Chondrocyte (in vitro differentiated cells): ENCODE measurements at places on chromosomes 1 and 21. TPM values are rescaled to one million over a fixed set of nuclear protein-coding genes. Genes with fewer than 3 reads are reported as not detected.

GRCh38 chr1:230641900-230642262 lies 400 bp upstream of the COG2 start:
- peaks cover 3% of the 10 kb centered on the region for H3K36me3 ChIP-seq
- H3K4me3 ChIP-seq, result peak overlapping the region; percentile 94
- H3K4me1 ChIP-seq, result peaks cover 32% of the 10 kb centered on the region
- peaks cover 27% of the 10 kb centered on the region for H3K27me3 ChIP-seq

DNA sequence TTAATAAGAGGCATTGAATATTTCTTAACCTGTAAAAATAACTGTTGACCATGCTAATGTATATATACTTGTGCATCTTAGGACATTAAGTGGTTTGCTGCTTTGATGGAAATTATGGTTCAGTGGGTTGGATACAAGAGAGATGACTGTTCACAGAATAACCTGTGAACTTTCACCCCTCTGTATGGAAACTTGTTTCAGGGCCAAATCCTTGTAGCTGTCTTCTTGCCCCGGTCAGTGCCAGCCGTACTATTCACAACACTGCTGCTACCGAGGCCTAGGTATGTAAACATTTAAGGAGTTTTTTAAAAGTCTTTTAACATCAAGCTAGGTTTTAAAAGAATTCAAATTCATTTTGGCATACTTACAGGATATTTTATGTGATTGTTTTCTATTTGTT lies 16.1 kb downstream of the DONSON start:
- no peak for DNase-seq
- peaks cover 21% of the 10 kb centered on the region for H3K36me3 ChIP-seq
- no peaks in the 10 kb centered on the region for H3K27me3 ChIP-seq

GRCh38 chr1:97034651-97035050 lies 313.1 kb downstream of the PTBP2 start:
- H3K4me3 ChIP-seq, result no peak overlapping the region
- H3K4me1 ChIP-seq, result no peaks in the 10 kb centered on the region
- H3K27me3 ChIP-seq, result no peaks in the 10 kb centered on the region

DNA sequence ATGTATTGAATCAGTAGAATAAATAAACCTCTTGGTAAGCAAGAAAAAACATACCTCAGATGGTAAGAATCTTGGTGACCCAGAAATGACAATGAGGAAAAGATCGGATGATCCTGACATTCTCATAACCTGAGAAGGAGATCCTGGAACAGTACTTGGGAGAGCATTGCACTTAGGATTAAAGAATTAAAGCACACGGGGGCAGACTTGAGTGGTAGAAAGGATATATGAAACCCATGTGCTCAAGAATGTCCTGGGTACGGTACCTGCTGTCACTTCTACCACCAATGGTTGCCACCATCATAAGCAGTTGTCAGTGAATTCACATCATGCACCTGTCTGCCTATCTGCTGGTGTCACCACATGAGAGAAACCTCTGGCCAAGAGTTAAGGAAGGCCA lies 108.9 kb upstream of the GJB5 start:
- H3K4me1 ChIP-seq, result no peaks in the 10 kb centered on the region
- no peak overlapping the region for H3K4me3 ChIP-seq
- no peak overlapping the region for H3K27ac ChIP-seq
- H3K27me3 ChIP-seq, result peaks cover 26% of the 10 kb centered on the region
- no peak for DNase-seq

DNA sequence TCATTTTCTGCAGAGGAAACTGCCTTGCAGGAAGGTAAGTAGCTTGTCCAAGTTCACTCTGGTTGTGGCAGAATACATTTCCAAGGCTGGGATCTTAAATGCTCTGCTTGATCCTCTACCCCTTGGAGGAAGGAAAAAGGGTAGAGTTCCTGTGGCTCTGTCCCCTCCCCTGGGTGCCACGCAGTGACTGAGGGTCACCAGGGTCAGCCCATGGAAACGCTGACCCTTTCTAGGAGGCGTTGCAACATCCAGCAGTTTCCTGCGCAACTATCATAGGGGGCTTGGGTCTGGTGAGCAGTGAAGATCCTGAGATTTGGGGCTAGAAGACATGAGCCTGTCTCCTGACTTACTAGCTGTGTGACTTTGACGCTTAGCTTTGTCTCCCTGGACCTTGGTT lies 29.4 kb upstream of the EPS8L3 start:
- H3K4me3 ChIP-seq, result no peak overlapping the region
- peaks cover 57% of the 10 kb centered on the region for H3K4me1 ChIP-seq
- peak; percentile 27 for DNase-seq
- peak overlapping the region; percentile 22 for H3K27ac ChIP-seq
- no peaks in the 10 kb centered on the region for H3K36me3 ChIP-seq

DNA sequence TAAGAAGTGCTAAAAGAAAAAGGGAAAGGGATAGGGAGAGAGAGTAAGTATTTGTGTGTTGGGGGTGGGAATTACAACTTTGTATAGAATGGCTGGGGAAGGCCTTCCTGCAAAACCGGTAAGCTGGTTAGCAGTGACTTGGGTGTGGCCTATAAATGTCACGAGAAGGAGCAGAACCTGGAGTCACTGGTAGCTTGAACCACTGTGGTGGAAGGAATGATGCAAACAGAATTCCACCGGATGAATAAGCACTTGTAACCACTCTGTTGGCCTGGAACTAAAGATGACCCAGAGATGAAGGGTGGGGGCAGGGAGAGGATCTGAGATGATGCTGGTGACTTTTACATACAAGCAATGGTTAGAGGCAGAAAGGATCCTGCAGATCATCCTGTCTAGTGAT lies 8.9 kb downstream of the XKR8 start:
- peaks cover 22% of the 10 kb centered on the region for H3K36me3 ChIP-seq
- no peaks in the 10 kb centered on the region for H3K27me3 ChIP-seq
- DNase-seq, result no peak
- peaks cover 30% of the 10 kb centered on the region for H3K4me1 ChIP-seq

DNA sequence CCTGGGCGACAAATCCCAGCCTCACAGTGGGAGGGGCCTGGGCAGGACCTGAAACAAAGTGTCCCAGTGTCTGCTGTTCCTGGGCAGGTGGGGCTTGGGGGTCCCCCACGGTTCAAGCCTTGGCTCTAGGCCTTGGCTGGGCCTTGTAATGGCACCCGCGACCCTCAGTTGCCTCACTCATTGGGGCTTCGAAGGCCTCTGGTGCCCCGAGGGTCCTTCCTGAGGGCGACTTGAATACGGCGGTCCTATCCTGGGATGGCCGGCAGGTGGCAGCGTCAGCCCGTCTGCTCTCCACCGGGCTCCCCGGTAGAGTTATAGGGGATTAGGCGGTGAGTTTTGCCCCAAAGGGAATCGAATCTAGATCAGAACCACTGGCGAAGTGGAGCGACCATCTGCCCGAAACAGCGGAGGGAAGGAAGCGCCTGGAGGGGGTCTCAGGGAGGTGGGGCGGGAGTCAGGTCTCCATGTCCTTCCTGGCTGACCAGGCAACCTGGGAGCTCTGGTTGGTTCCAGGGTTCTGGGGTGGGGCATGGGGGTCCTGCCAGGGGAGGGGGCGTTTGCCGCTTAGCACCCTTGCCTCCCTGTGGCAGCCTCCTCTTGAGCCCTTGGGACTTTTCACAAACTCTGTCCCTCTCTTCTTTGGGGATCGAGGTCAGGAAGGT lies 2.1 kb upstream of the PEX10 start:
- H3K27me3 ChIP-seq, result peaks cover 10% of the 10 kb centered on the region
- H3K4me3 ChIP-seq, result peak overlapping the region; percentile 69
- peaks cover 18% of the 10 kb centered on the region for H3K4me1 ChIP-seq
- H3K36me3 ChIP-seq, result no peaks in the 10 kb centered on the region
- peak overlapping the region; percentile 55 for H3K27ac ChIP-seq
- no peak for DNase-seq

DNA sequence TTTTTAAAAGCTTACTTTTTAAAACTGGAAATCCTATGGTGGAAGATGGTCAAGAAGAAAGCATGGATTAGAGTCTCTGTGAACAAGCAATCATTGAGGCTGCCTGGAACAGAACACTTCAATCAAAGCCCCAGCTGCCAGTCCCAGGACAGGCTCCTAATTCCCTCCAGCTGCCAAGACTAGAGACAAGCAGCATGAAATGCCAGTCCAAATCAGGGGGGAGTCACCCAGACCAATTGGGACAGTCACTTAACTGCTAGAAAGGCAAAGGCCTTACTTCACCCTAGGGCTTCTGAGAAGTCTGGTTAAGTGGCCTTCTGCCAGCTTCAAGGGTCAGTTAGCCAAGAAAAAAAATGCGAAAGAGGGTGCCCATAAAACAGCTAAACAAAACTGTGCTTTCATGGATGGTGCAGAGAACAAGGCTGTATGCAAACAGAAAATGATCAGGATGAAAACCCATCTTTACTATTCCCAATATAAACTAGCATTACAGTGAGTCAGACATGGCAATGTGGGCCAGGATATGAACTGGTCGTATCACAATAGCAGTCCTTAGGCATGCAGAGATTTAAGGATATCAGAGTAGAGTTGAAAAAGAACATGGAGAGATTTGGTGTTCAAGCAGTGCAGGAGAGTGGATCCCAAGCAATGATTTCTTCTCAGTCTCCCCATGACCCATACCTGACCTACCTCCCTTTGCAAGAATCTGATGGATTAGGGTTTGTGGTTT lies 31.0 kb upstream of the MAN1A2 start:
- no peak for DNase-seq
- no peak overlapping the region for H3K4me3 ChIP-seq
- no peaks in the 10 kb centered on the region for H3K36me3 ChIP-seq
- H3K27ac ChIP-seq, result no peak overlapping the region
- no peaks in the 10 kb centered on the region for H3K4me1 ChIP-seq

DNA sequence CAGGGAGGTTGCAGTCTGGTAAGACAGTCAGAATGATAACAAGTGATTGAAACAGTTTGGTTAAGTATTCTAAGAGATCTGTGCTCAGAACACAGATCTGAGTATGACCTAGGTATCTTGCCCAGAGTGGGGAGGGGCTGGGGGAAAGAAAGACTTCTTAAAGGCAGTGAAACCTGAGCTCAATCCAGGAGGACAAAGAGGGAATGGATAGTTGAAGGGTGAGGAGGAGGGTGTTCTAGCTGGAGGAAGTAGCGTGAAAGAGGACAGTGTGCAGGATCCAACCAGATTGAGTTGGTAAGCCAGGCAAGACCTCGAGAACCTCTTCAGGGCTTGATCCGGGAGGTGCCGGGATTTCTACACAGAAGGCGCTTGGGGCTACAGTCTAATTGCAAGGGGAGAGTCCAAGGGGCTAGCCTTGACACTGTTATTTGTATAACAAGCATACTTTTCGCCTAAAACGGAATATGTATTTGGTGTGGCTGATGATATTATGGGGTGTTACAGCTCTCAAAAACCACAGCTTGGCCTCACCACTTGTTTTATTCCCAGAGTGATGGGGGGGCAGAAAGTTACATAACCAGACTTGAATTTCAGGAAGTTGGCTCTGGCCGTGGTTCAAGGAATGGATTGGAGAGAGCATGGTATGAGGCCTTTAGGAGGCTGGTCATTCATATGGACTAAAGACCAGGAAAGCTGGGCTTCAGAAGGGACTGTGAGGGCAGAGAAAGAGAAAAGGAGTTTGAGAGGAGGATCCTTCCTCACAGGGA lies 19.1 kb downstream of the RCSD1 start:
- H3K27ac ChIP-seq, result no peak overlapping the region
- DNase-seq, result no peak
- H3K4me3 ChIP-seq, result no peak overlapping the region

DNA sequence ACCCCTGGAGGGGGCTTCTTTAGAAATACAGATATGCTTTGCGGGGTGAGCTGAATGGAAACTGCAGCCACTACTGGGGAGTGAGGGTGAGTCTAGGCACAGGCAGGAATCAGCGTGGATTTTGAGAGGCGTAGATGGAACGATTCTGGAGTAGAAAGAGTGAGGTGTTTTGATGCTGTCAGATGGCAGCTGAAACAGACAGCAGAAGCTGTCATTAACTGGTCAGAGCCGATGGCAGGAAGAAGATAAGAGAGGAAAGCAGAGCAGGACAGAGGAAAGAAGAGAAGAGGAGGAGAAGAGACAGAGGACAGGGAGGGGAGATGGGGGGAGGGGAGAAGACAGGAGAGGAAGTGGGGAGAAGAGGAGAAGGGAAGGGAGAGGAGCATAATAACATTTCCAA lies 138.5 kb downstream of the LRIG2 start:
- peaks cover 19% of the 10 kb centered on the region for H3K27me3 ChIP-seq
- H3K4me3 ChIP-seq, result no peak overlapping the region
- DNase-seq, result no peak
- no peak overlapping the region for H3K27ac ChIP-seq

DNA sequence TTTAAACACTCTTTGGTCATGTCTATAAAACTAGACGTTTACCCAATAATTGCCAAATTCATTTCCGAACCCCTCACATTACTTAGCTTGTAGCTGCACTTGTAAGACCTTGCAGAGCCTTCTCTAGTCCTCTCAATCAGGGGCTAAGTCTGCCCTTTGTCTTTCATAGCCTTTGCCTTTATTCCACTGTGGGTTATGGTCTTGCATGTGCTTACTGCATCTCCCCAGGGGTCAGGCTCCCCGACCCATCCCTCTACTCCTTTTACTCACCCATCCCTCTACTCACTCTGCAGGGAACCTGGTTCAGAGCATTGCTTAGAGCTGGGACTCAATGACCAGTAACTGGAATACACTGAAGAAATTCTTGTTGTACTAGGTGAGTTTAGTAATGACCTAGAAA lies 235.4 kb downstream of the PCP4 start:
- H3K36me3 ChIP-seq, result no peaks in the 10 kb centered on the region
- no peak for DNase-seq
- H3K4me1 ChIP-seq, result no peaks in the 10 kb centered on the region
- H3K27ac ChIP-seq, result no peak overlapping the region
- no peaks in the 10 kb centered on the region for H3K27me3 ChIP-seq

DNA sequence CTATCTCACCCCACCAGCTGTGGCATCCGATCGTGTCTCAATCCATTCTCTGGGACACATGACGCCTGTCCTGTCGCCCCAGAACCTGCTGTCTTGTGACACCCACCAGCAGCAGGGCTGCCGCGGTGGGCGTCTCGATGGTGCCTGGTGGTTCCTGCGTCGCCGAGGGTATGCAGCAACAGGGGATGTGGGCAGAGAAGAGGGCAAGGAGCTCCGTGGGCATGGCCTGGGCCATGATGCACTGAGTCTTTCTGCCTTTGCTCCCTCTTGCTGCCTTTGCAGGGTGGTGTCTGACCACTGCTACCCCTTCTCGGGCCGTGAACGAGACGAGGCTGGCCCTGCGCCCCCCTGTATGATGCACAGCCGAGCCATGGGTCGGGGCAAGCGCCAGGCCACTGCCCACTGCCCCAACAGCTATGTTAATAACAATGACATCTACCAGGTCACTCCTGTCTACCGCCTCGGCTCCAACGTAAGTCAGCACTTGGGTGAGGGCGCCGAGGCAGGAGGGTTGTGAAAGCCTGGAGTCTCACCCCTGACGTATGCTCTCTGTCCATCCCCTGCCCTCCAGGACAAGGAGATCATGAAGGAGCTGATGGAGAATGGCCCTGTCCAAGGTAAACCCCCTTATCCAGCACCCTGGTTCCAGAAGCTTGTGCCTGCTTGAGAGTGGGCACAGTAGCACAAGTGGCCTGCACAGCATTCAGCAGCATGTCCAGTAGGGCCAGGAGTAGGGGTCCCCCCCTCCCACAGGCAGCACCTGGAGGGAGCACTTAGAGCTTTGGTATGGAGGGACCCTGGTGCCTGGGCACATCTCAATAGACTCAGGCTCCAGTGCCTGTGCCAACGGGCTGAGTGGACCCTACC lies 8.8 kb downstream of the TINAGL1 start:
- H3K36me3 ChIP-seq, result peaks cover 5% of the 10 kb centered on the region
- H3K27me3 ChIP-seq, result no peaks in the 10 kb centered on the region
- H3K4me3 ChIP-seq, result no peak overlapping the region
- peak overlapping the region; percentile 45 for H3K27ac ChIP-seq
- no peak for DNase-seq
- H3K4me1 ChIP-seq, result peaks cover 29% of the 10 kb centered on the region

Gene S100A14
- not detected in 3 replicates for total RNA-seq

Gene SPATA46
- not detected in 3 replicates for total RNA-seq

Gene AHCYL1
- 57.3 to 69.3 TPM (median 59.6 TPM) in 3 replicates for total RNA-seq

Gene SHE
- total RNA-seq, result 0.10 to 0.20 TPM in 2 of 3 replicates, not detected in the other

Gene ITSN1
- 29.8 to 39.7 TPM (median 31.3 TPM) in 3 replicates for total RNA-seq

Gene KCNJ9
- total RNA-seq, result not detected in 3 replicates

Gene IFI44L
- 8.3 to 29.7 TPM (median 10.8 TPM) in 3 replicates for total RNA-seq

Gene CRABP2
- 88.7 to 193 TPM (median 93.5 TPM) in 3 replicates for total RNA-seq

Gene DNAH14
- 15.3 to 28.1 TPM (median 16.0 TPM) in 3 replicates for total RNA-seq

Gene TRAPPC10
- total RNA-seq, result 31.0 to 41.8 TPM (median 37.0 TPM) in 3 replicates

Gene LRRC38
- total RNA-seq, result not detected in 3 replicates
